ENCODE measurements at places on chromosomes 2 and 18.
A peak's percentile ranks its signal among the peaks of the same experiment; 100 is the strongest.

- DNase-seq: no peak
Measured at GRCh38 chr2:17136877-17137276, 381.4 kb downstream of the RAD51AP2 start.

DNA sequence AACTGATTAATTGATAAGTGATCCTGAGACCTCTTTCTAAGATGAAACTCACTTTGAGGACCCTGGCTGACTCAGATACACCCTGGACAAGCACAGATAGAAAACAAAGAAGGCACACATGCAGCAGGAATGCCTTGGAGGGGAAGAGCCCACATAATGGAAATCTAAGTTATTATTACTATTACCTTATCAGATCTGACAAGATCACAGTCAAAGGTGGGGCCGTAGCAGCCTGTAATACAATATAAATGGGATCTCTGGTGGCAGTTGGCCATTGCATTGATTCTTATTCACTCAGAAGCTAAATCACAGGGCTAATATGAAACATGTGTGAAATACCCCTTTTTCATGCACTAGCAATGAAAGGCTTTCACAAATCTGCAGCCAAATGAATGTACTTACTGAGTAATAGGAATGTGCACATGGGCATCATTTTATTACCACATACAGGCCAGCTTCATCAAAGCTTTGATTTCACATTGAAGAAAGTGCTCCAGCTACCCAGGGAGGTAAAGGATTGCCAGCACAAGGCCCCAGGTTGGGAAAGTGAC is 84.0 kb downstream of the ZBTB7C start:
- DNase-seq: no peak

DNA sequence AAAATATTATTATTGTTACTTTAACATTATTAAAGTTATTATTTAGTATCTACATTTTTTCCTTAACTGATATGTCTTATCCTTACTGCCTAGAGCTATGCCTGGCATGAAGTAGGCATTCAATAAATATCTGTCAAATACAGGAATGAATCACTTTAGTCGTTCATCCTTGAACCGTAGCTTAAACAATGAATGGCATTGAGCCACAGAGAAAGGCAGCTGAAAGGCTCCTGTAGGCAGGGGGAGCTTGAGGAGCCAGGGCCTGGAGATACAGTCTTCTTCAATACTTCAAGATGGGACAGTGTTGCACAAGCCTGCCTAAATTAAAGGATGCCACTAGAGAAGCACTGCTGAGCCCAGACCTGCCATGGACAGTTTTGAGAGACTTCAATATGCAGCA is 22.5 kb downstream of the CYRIA start:
- DNase-seq: no peak

- DNase-seq: no peak
Measured at GRCh38 chr2:64987001-64987955, 1.9 kb upstream of the SLC1A4 start.

GRCh38 chr2:24469148-24469650 is 21.9 kb upstream of the NCOA1 start:
- no peak for DNase-seq

DNA sequence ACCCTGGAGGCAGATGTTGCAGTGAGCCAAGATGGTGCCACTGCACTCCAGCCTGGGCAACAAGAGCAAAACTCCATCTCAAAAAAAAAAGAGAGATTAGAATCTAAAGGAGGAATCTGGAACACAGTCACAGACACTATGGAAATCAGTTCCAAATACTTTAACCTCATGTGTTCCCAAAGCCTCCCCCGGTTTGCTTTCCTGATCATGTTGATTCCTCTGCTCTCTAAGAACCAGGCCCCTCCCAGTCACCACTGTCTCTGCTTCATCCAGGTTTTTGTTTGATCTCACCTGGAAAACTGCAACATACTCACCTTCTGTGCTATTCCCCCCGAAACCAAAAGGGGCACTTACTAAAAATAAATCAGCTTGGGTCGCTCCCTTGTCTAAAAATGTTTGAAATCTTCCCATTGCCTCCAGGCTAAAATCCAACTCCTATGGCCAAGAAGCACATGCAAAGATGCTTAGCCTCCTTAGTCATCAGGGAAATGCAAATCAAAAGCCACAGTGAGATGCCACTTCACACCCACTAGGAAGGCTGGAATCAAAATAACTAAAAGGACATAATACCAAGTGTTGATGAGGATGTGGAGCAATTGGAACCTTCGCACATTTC is 6.2 kb upstream of the NEU2 start:
- no peak for DNase-seq

GRCh38 chr18:38951633-38952032 is 1386.0 kb upstream of the CELF4 start:
- DNase-seq: no peak

DNA sequence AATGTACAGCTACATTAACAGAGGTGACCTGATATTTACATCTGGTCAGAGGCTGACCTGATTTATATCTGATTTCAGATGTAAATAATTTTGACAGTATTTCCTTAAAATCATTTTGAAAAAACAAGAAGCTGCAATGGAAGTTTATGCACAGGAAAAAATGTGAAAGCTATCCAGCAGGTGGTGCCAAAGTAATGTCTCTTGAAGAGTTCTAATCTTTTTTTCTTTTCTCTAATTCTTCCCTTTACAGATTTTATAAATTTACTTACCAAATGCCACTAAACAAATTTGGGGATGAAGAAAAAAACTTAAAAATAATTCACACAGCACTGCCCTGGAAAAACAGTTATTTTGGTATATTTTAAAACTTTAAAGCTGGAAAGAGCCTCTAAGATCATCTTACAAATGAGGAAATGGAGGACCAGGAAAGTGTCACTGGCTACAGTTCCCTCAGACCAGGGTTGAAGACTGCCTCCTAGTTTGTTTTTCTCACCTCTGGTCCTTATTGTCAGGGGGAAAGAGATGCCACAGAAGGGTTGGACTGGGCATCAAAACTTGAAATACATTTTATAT is 16.4 kb upstream of the FBLN7 start:
- DNase-seq: peak; percentile 13

- DNase-seq: no peak
Measured at GRCh38 chr2:134791616-134792015, 46.8 kb upstream of the ACMSD start.

DNA sequence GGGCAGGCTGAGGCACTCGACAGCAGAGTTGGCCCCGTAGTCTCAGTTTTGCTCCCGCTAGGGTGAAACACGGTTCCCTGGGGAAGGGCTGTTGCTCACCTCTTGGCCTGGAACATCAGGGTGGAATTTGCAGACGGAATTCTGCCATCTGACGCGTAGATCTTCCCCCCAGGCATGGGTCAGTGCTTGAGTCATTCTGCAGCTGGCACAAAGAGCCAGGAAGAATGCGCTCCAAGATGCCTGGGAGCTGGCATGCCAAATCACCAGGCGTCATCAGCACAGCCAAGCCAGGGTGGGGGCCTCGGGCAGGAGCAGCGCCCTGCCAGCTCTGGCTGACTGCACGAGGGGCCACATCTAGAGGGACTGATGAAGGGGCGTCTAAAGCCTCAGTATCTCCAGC is 42.7 kb downstream of the ODC1 start:
- no peak for DNase-seq

DNA sequence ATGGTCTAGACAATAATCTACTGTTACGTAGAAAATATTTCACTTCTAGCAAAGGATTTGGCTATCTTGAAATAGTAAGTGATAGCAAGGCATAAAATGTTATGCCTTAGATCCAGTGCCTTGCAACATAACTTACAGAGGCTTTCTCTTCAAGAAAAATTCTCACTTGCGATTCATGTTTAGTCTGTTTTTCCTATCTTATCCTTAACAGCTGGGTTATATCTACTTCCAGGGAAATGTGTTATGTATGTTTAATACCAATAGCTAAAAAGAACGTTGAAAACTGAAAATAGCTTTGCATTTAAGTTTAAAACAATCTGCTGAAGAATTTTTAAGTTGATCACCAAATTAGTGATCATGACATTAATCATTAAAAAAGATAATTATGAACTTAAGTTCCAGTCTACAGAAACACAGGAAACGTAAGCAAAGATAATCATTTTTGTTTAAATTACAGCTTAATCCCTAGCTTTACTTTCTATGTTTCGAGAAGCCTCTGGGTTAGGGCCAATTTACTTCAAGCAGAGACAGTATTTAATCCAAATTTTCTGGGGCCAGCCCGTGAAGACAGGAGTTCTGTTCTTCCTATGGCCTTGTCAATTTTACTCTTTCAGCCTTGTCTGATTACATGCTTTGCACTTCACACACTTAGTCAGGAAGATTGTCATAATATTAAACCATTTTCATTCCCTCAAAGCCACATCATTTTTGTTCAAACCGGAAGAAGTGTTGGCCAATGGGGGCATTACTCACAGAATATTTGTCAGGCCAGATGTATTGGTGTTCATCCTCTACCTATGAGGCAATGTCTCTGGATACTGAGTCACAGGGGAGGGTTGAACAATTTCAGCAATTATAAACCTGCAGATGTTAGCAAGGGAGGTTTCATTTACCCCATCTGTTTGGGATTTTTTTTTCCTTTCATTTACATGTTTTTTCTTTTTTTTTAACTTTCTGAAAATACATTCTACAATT is 1132.9 kb upstream of the ZEB2 start:
- DNase-seq: no peak

DNA sequence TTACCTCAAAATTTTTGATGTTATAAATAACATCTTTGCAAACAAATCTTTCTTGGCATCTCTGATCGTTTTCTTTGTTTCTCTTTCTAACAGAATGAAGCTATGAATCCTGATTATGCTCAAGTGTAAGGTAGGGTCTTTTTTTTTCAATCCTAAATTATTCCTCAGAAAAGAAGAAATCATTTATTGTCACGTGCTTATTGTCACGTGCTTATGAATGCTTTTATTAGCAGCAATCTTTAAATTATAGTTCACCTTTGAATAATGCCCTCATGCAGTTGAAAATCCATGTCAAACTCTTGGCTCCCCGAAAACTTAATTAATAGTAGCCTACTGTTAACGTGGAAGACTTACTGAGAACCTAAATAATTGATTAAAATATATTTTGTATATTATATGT is 39.2 kb upstream of the EPAS1 start:
- no peak for DNase-seq

GRCh38 chr18:67453901-67454300 is 62.6 kb downstream of the DSEL start:
- no peak for DNase-seq

- no peak for DNase-seq
Measured at GRCh38 chr2:119808516-119809147, 48.9 kb downstream of the PTPN4 start.

DNA sequence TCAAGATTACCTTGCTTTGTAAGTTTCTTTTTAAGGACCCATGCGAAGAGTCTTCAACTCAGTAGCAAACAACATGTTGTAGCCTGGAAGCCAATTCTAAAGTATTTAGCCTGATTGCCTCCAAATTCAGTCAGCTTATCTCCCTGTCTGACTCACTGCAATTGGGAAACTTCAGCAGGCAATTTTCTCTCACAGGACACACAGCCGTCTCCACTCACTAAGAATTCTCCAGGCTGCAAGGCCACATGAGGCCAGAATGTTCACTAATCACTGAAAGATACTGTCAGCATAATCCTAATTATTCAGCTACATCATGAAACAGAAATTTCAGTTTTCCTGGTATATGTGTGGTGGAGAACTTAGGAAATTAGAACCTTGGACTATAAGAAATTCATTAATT is 78.1 kb upstream of the PDE1A start:
- no peak for DNase-seq

- DNase-seq: peak; percentile 40
Measured at GRCh38 chr18:46916551-46917107, 678 bp downstream of the PIAS2 start.
